ENCODE measurements at places on chromosomes 7 and 10.

- no peak for DNase-seq
Observed at GRCh38 chr7:4067874-4068273, 614.2 kb upstream of the FOXK1 start.

GRCh38 chr10:32687546-32687945, 241.6 kb downstream of the CCDC7 start:
- DNase-seq = no peak

GRCh38 chr7:157056246-157056645, 45.8 kb upstream of the MNX1 start:
- no peak for DNase-seq

GRCh38 chr7:1357601-1358271, 101.5 kb downstream of the MICALL2 start:
- DNase-seq = no peak

GRCh38 chr10:120132811-120133210, 240.3 kb downstream of the SEC23IP start:
- no peak for DNase-seq

DNA sequence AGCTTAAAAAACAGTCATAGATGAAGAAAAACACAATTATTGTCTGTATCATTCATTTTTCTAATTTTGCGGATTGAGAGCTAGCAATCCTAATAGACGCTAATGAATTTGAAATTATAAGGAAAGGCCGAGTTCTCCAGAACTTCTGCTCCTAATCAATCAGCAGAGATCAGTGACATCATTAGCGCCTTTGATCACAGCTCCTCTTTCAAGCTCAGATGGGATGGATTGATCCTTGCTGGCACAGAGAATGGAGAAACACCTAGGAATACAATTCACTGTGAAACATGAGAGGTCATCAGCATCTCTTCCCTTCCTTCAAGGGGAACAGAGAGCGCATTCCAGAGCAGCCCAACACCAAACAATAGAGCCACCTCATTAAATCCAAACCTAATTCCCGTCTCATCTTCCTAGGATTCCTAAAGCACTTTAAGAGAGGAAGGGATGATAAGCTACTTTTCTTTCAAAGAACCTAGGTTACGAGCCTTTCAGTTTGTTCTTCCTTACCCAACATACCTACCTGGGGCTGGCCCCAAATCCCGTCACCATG, 24.4 kb downstream of the GLI3 start:
- no peak for DNase-seq

GRCh38 chr7:3510101-3511020, 209.3 kb downstream of the SDK1 start:
- no peak for DNase-seq

- DNase-seq = no peak
Observed at GRCh38 chr7:26233902-26234511, 32.5 kb downstream of the CBX3 start.

GRCh38 chr7:22443370-22444180, 56.4 kb downstream of the STEAP1B start:
- DNase-seq = no peak

DNA sequence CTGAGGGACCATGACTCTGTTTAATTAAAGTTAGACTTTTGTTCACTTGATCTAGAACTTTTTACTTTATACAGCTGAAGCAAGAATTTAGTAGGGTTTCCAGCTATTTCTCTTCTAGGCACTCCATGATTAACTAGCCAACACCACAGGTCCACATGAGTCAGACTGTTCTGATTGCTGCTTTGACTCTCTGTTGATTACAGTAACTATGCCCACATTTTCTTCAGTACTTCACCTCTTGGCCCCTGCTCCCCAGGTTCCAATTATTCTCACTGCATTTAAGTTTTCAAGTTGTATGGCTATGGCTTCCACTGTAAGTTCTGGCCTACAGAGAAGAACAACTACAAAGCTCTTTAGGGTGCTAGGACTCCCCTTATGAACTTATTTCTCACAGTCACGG, 737.2 kb upstream of the IGFBP3 start:
- DNase-seq = no peak

- no peak for DNase-seq
Observed at GRCh38 chr7:101940151-101940550, 122.7 kb downstream of the CUX1 start.

- no peak for DNase-seq
Observed at GRCh38 chr7:92402920-92403759, 44.1 kb upstream of the GATAD1 start.

DNA sequence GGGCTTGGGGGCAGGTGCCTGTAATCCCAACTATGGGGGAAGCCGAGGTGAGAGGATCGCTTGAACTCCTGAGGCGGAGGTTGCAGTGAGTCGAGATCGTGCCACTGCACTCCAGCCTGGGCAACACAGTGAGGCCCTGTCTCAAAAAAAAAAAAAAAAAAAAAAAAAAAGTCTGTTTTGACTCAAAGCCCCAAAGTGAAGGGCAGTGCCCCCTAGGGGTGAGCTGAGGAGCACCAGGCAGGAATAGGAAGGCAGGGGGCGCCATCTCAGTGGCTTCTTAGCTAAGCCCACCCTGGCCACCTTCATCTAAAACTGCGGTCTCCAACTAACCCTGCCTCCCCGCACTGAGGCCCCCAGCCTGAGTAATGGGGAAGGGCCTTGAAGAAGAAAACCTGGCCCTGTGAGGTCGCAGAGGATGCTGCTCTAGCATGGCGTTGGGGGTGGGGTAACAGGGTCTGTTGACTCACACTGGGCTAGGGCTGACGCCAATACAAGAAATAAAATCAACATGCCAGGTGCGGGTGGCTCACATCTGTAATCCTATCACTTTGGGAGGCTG, 9.8 kb downstream of the PODXL start:
- DNase-seq = no peak

Data from activated CD8-positive, alpha-beta memory T cell treated with anti-CD3 and anti-CD28 coated beads for 1 hour (primary cell).